ENCODE measurements at places on chromosomes 7 and 10.

- DNase-seq = no peak
Observed at GRCh38 chr7:128388145-128388485, 21.7 kb downstream of the IMPDH1 start.

DNA sequence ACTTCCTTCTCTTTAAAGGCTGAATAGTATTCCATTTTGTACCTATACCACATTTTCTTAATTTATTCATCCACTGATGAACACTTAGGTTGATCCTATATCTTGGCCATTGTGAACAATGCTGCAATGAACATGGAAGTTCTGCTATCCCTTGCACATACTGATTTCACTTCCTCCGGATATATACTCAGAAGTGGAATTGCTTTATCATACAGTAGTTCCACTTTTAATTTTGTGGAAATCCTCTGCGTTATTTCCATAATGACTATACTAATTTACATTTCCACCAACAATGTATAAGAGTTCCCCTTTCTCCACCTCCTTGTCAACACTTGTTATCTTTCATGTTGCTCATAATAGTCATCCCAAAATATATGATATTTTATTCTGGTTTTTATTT is 312.6 kb downstream of the PLXDC2 start:
- DNase-seq = no peak

DNA sequence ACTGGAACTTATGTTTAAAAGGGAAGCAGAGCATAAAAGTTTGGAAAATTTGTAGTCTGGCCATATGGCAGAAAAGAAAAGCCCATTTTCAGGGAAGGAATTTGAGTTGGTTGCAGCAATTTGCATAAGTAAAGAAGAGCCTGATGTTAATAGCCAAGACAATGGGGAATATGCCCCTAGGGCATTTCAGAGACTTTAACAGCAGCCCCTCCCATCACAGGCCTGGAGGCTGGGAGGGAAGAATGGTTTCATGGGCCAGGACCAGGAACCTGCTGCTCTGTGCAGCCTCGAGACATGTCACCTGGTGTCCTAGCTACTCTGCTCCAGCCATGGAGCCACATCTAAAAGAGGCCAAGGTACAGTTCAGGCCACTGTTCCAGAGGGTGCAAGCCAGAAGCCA is 35.3 kb downstream of the HTR7 start:
- no peak for DNase-seq

GRCh38 chr7:144854839-144855424 is 19.1 kb upstream of the TPK1 start:
- DNase-seq = no peak

DNA sequence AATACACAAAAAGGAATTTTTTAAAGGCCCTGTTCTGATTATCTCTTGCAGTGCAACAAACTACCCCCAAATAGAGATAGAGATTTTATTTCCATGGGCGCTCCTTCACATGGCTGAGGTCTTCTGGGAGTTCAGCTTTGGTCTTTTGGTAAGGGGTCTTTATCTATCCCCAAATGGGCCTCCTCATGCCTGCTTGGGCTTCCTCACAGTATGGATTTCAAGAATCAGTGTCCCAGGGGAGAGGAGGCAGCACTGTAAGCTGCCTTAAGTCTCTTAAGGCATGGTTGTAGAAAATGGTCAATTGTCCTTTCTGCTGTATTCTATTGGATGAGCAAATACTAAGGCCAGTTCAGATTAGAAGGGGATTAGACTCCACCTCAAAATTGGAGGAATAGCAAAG is 966.2 kb downstream of the TYW1 start:
- DNase-seq = no peak

GRCh38 chr10:95451568-95452524 is 109.3 kb downstream of the SORBS1 start:
- DNase-seq = no peak

GRCh38 chr10:94936721-94937120 is 1.7 kb upstream of the CYP2C9 start:
- no peak for DNase-seq

GRCh38 chr7:105675934-105676371 is 94.7 kb upstream of the EFCAB10 start:
- DNase-seq = no peak

DNA sequence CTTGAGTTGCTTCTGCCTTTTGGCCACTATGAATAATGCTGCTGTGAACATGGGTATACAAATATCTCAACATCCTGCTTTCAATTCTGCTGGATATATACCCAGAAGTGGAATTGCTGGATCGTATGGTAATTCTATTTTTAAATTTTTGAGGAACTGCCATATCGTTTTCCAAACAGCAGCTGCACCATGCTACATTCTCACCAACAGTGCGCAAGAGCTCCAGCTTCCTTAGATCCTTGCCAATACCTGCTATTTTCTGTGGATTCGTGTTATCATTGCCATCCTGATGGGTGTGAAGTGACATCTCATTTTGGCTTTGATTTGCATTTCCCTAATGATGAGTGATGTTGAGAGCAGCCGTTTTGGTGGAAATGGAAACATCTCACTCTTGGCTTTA is 26.7 kb downstream of the FRMD4A start:
- DNase-seq = no peak

DNA sequence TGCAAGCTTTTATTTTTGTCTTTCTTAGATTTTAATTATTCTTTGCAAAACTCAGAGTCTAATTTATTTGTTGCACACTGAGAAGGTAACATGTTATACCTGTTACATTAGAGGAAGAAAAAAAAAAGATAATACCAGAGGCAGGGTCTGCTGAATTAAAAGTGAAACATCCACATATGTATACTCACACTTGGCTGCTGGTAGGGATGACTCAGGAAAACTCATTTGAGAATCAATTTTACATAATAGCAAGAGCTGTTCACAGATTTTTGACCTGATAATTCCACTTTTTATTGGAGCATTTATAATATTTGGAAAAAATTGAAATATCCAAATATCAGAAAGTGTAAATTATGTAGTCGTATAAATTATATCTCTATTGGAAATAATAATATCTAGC is 78.1 kb upstream of the CCDC6 start:
- no peak for DNase-seq

DNA sequence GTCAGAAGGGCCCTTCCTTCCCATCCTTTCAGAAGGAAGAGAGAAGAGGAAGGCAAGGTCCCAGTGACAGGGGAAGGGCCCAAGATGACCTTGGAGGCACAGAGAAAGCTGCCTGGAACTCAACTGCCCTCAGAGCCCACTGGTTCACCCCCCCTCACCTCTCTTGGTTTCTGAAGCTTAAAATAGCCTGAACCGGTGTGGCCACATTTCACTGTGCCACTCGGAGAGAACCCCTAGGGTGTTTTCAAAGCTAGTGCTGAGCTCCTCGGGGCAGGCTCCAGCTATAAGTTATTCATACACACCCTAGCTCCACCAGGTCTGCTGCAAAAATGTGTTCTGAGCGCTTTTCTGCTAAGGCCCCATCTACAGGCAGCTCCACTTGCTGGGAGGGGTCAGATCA is 60.9 kb upstream of the ADRB1 start:
- DNase-seq = no peak

DNA sequence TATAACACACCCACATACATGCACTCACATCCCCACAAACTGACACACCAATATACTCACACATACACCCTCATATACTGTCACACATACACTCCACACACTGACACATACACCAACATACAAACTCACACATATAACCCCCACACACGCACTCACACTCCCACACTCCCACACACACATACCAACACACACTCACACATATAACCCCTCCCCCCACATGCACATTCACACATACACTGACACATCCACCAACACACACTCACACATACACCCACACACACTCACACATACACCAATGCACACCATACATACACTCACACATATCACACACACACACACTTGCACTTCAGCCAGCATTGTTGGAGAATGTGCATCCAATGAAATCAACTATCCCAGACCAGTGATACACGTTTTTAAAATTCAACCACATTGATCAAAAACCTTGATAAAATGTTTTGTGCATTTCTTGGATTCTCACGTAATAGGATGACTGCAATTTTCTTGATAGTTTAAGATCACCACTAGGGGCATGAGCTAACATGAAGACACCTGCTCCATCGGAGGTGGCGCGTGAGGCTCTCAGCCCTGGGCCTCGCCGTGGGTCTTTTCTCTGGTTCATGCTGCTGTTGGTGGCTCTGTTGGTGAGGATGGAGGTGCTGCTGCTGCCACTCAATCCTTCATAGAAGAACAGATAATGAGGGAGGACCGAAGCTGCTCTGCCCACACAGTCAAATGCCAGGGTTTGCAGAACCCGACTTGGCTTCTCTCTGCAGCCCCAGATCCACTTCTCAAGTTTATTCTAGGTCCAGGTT is 32.1 kb upstream of the CHST15 start:
- DNase-seq = no peak

GRCh38 chr7:156604836-156605695 is 35.5 kb upstream of the RNF32 start:
- DNase-seq = no peak

DNA sequence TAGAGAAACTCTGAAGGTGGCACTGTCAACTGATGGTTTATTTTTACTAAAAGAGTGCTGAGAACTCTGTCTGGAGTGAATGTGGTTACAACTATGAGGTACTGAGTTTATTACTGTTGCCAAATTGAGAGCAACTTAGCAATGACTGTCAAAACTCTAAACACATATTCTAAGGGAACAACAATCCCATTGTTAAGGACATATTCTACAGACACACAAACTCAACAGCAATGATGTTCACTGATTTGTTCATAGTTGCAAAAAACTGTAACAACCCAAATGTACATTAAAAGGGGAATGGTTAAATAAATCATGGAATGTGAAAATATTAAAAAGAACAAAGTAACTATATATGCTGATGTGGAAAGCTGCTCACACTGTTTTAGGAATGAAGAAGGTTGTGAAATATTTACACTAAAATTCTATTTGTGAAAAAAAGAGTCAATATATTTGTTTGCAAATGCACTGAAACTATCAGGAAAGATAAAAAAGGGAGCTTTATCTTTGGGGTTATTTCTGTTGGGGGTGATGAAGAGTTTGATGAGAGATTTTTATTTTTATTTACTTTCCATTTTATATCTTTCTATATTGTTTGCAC is 12.9 kb downstream of the PON2 start:
- DNase-seq = no peak

DNA sequence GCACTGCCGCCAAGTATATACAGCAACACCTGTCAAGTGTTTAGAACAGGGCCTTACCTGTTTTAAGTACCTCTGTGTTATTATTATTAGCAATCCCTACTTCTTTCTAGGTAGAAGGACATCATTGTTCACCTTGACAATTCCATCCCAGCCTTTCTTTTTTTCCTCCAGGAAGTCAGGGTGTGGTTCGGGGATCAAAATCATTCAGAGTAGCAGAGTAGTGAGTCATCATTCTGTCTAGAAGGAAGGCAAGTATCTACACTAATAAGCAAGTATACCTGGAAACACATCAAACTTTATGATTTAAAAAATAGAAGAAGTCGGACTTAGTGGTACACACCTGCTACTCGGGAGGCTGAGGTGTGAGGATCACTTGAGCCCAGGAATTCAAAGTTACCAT is 25.5 kb upstream of the CAPZA2 start:
- DNase-seq = no peak

- no peak for DNase-seq
Observed at GRCh38 chr7:95881597-95881996, 109.2 kb downstream of the DYNC1I1 start.

DNA sequence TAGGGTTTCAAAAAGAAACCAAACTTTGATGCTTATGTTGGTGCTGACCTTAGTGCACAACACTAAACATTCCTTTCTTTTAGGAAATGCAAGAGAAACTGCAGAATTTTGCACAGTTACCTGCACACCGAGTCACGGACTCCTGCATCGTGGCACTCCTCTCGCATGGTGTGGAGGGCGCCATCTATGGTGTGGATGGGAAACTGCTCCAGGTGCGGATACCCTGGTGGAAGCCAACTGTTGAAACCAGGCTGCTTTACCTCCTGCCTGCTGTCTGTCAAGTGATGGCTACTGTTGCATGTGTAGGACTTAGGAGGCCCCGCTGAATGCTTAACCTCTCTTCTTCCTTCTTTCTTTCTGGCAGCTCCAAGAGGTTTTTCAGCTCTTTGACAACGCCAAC is 11.7 kb downstream of the CASP2 start:
- peak; percentile 19 for DNase-seq

DNA sequence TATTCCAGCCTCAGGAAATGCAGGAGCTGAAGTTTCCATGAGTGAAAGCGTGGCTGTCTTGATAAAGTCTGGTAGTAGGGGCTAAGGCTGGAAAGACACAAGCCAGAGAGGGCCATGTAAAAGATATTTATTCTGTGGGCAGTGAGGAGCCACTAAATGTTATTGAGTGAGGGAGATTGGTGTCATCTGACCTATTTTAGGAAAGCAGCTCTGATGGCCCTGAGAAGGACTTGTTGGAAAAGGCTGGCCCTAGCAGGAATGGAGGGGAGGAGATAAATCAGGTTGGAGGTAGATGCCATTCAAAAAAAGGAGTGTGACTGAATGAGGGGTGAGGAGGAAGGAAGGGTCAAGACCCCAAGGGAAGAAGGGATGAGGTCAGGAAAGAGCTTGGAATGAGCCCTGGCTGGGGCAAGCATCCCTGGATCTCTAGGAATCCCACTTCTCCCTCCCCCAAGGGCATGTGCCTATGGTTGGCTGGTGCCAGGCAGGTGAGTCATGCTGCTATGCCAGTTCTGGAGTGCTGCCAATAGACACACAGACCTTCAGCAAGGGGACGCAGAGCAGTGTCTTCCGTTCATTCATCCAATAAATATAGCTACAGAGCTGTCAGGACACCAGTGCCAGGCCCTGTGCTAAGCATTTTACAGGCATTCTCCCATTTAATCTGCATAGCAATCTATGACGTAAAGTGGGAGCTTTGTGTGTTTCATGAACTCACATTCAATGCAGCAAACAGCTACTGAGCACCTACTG is 2.0 kb downstream of the ANKRD2 start:
- no peak for DNase-seq

DNA sequence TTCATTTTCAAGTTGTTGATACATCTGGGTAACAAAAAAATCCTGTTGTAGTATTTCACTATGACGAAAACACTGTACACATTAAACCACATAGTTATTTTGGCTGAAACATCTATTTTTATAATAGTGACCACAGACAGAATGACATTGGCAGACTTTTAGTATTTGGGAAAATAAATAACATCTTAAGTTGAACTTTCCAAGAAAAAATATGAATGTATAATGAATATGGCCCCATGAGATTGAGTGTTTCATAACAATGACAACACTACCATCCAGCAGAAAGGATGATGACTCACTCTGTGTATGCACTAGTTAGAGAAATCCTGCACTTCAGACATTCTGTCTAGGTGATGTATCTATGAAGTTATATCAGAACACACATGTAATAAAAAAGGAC is 118.1 kb downstream of the SEMA3D start:
- DNase-seq = no peak

DNA sequence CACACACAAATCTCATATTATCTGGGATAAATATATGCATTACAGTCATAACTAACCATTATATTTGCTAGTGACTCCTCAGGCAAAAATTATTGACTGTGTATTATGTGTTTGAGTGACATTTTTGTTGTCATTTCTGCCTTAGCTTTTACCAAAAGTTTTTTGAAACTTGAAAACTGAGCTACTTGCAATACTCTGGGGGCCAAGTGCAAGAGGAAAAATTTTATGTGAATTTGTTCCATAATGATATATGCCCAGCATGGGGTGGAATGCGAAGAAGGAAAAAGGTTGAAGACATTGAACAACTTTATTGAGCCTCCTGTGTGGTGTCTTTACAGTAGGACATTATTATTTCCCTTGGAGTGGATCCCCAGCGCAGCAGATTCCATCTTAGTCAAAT is 176.8 kb upstream of the FERD3L start:
- no peak for DNase-seq

GRCh38 chr10:3749011-3749410 is 36.0 kb downstream of the KLF6 start:
- no peak for DNase-seq
